Left lung (tissue), 14 donors: ENCODE measurements at places on chromosomes 1 and 21.

GRCh38 chr1:198687429-198687828, 48.6 kb downstream of the PTPRC start:
- no peak for DNase-seq
- no peak overlapping the region for H3K27ac ChIP-seq

GRCh38 chr21:16983420-16983819, 529.4 kb upstream of the CXADR start:
- no peak overlapping the region for H3K4me3 ChIP-seq
- no peak overlapping the region for H3K27ac ChIP-seq
- no peaks in the 10 kb centered on the region for H3K27me3 ChIP-seq
- DNase-seq: no peak
- no peaks in the 10 kb centered on the region for H3K36me3 ChIP-seq
- no peaks in the 10 kb centered on the region for H3K4me1 ChIP-seq

- no peak overlapping the region for H3K4me3 ChIP-seq
- no peak for DNase-seq
- peak overlapping the region; percentile 53 for H3K27ac ChIP-seq
- H3K27me3 ChIP-seq: no peaks in the 10 kb centered on the region
- no peaks in the 10 kb centered on the region for H3K36me3 ChIP-seq
These were observed 59.5 kb upstream of the ENAH start for GRCh38 chr1:225712391-225712790.

GRCh38 chr1:51264451-51264850, 28.4 kb downstream of the RNF11 start:
- peak overlapping the region; percentile 58 for H3K27ac ChIP-seq
- H3K27me3 ChIP-seq: no peaks in the 10 kb centered on the region
- no peaks in the 10 kb centered on the region for H3K36me3 ChIP-seq
- H3K4me1 ChIP-seq: peaks cover 71% of the 10 kb centered on the region
